ENCODE measurements at places on chromosomes 2 and 18.
A peak's percentile ranks its signal among the peaks of the same experiment; 100 is the strongest.

GRCh38 chr2:240425236-240425615, 10.2 kb upstream of the GPC1 start:
- DNase-seq: no peak

DNA sequence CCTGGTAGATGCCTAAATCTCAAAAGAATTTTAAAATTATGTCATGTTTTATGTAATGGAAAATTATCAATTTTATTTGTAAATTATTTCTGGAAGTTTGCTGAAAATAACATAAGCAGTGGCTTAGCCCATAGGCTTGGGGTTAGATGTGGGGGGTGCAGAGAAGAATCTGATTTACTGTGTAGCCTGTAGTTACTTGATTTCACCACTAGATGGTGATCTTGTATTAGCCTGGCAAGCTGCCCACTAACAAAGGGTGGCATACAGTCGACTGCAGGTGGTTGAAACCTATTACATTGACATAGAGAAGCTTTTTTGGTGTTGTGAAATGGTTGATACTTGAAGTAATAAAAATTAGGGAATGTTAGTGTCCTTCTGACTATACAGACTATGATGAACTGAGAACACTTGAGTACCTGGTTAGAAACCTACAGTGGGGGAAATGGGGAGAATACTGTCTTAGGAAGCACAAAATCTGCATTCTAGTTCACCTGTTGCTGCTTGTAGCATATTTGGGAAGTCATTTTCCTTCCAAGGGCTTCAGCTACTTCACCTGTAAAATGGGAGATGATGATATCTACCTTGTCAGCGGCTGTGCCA, 191.0 kb upstream of the LHCGR start:
- DNase-seq: peak; percentile 4

- DNase-seq: no peak
Measured at GRCh38 chr2:88066543-88066942, 1.1 kb upstream of the SMYD1 start.

DNA sequence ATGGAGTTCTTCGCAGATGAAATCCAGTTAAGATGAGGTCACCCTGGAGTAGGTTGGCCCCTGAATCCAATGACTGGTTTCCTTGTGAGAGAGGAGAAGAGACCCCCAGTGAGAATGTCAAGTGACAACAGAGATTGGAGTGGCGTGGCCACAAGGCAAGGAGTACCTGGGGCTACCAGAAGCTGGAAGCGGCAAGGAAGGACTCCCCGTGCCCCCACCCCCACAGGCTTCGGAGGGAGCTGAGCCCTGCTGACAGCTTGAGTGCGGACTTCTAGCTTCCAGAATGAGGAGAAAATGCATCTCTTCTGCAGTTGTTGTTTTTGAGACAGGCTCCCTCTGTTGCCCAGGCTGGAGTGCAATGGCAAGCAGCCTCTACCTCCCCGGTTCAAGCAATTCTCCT, 78.0 kb upstream of the HPCAL1 start:
- no peak for DNase-seq

GRCh38 chr2:168470320-168471162, 14.5 kb downstream of the CERS6 start:
- DNase-seq: no peak

DNA sequence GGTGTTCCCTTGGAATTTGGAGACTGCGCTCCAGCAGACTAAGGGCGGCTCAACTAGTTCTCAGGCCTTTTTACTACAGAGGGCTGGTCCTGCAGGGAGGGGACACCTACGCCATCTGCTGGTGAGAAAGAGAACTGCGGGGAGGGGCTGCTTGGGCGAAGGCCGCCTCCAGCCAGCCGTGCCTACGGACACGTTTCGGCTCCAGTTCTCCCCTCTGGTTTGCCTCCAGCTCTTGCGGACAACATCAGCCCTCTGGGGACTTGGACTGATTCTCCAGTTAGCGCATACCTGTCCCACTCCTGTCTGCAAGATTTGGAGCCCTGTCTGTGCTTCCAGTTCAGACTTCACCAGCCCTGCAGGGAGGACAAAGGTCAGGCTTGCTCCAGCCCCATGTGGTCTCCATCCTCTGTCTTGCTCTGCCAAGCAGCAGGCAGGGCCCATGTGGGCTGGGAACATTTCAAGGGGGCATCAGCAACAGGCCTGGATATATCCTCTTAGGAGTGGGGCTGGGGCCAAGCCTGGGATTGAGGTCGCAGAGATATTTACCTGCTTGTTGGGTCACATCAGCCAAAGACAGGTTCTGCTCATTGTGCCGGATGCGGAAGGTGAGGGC, 10.3 kb downstream of the PTPRN start:
- no peak for DNase-seq

GRCh38 chr18:34077599-34077998, 147.1 kb downstream of the NOL4 start:
- no peak for DNase-seq

DNA sequence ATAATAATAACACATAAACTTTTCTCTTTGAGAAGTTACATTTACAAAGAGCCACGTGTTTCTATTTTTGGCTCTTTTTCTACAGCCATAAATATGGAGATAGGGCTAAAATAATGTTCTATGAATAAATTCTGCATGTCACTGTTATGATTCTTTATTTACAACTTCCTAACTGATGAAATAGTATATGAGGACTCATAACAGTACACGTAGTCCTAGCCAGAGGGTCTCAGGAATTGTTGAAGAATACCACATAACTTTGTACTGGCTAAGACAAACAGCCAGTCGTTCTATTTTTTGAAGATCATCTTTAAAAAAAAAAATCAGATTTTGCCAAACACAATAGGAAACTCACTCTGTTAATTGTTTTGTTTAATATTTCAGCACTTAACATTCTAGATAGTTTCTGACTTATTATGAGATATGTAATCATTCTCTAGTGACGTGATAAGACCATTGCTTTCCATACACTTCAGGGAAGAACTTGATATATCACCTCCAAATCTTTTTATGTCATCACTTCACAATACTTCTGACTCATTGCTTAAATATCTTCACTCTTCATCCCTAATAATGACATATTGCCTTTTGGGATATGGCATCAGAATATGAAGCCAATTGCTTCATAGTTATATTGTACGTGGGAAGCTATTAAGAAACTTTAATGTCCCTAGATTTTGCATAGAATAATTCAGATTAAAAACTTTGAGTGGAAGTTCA, 256.1 kb downstream of the XIRP2 start:
- no peak for DNase-seq

DNA sequence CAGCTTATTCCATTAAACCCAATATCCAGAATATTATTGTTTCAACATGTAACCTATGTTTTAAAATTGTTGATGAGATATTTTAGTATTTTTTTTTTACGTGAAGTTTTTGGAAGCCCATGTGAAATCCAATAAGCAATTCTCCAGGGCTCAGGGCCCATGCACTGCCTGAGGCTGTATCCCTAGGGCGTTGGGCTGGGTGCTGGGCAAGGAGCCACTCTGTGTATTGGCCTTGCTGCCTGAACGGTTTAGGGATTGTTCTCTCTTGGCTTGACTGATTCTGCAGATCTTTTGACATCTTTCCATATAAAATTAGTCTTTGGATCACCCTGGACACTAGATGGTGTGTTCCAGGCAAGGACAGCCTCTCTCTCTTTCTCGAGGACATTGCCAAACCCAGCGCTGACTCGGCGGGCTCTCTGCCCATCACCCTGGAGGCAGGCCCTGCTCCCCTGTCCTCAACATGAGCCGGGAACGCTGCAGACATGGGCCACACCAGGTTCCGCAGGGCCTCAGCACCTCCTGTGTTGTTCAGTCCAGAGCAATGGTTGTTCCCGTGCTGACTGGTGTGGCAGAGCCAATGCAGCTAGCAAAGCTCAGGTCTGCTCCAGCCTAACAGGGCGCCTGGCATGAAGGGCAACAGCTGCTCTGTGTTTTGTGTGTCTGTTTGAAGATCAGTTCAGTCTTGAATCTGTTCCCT, 163.0 kb downstream of the SEPTIN10 start:
- DNase-seq: no peak

DNA sequence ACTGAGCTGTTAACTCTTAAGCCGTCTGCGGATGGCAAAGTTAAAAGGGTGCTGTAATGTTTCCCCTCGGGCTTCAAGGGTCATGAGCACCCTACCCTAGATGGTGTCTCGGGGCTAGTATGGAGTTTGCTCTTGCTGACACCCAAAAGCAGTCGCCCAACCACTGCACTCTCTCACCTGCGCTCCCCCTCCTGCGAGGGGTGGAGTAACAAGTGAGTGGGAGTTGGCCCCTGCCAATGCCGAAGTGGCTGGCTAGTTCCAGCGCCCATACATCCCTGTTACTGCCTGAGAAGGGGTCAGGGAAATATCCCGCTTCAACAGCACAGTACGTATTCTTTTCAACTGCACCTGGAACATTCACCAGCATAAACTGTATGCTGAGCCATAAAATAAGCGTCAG, 47.5 kb downstream of the FAM117B start:
- no peak for DNase-seq

DNA sequence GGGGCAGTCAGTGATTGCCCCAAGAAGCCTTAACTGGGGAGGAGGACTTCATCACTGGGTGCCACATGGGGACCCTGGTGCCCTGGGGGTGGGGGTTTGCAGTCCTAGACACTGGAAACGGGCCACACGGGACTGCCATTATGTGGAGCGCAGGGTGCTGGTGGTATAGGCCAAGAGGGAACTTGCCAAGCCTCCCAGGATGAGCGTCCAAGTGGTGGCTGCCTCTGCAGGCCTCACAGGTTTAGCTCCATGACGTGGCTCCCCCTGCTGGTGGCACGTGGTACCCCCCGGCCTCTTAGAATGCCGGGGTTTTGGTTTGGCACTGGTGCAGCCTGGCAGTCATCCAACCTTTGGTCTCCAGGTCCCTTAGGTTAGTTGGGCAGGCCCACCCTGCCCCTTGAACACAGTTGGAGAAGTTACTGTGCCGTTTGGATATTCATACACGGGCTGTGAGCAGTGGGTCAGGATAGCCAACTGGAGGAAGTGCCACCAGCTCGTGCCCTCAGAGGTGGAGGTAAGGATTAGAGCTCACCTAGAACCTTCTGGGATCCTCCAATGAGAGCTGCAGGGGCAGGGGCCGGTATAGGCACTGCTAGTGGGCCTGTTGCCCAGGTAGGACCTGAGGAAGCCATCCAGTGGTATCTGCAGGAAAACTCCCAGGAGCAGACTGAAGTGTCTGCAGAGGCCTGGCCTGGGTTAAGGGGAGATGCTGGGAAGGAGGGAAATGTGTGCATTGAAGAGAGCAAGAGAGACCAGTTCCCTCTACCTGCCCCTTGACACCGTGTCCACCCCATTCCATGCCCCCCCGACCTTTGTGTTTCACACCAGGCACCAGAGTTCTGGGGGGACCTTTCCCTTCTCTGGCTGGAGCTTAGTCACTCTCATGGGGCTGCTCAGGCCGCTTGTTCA, 5.7 kb downstream of the PTMA start:
- peak; percentile 76 for DNase-seq

GRCh38 chr2:10990561-10991111, 78.9 kb downstream of the KCNF1 start:
- no peak for DNase-seq

DNA sequence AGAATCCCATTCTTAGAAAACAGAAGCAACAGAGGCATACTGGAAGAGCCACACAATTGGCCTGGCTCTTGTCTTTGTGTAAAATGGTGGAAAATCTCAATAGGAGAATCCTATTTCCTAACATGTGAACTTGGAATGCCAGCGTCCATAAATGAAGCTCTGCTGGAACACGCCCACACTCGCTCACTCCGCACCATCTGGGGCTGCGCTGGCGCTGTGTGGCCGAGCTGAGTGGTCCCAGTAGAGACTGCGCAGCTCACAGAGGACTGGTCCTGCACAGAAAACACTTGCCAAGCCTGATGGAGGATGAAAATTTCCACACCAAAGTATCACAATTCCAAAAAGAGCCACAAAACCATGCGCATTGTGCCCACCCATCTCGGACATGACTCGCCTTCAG, 56.2 kb downstream of the PXDN start:
- no peak for DNase-seq

DNA sequence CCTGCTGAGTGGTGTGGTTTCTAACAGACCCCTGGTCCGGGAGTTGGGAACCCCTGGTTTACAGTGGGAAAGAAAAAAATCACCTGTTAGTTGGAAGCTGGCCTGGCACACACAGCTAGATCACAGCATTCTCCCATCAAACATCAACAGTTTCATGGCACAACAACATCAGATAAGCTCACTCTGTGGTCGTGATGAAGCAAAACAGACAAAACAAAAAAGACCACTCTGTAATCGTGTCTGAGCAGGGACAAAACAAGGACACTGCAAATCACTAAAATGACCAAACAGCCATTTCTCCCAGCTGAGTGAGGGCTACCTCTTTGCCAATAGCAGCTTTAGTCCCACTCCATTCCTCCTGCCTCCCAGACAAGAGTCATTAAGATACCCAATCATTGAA, 9.0 kb upstream of the IMPACT start:
- no peak for DNase-seq

DNA sequence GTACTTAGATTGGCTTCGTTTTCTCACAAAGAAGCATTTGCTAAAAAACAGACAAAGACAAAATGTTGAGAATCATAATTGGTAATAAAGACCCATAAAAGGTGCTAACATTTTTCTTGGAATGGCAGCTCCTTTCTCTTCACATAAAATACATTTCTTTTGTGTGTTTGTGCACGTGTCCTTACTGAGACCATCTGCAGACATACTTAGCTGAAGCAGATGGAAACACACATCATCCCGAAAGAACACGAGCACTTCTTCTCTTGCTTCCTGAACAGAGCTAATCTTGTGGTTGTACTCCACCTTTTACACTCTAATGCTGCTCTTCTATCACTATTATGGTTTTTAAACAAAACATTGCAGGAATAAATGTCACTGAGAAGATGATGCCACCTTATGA, 142.5 kb downstream of the SPHKAP start:
- no peak for DNase-seq

- no peak for DNase-seq
Measured at GRCh38 chr2:239188536-239188935, 212.3 kb downstream of the HDAC4 start.

GRCh38 chr18:48072428-48073204, 142.2 kb upstream of the SMAD2 start:
- DNase-seq: no peak

- no peak for DNase-seq
Measured at GRCh38 chr2:154223726-154224125, 352.0 kb downstream of the GALNT13 start.

DNA sequence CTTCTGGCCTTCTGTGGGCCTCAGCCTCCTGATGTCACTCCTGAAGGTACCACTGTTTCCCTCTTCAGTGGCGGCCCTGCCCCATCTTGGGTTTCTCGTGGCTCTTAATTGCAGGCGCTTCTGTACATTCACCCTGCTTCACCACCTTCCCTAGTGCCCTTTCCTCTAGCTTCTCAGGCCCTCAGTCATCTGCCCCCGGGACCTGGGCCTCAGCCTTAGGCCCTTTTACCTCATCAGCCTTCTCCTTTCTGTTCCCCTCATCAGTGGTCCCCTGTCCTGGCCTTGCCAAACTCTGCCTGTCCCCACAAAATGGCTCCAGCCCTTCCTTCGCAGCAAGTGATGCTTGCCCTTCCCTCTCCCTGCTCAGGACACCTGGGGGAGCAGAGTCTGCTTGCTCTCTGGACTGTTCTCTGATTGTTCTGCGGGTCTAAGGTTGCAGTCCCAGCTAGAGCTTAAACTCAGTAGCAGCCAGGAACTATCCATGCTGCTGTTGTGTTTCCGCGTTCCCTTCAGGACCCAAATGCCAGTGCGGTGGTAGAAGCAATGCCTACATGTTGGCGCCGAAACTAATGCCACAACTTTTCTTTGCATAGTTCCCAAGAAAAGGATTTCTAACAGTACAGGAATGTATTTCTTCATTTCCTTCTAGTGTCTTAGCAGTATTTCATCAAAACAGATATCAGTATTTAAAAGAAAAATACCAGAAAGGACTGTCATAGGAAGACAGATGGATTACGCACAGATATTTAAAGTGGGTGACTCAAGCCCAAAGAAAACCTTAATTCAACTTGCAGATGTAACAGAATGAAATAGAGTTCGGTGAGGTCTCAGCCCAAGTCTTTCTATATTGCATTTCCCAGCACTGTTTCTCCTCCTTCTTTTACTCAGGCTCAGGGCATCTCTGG, 7.5 kb downstream of the ASB1 start:
- DNase-seq: no peak

Data from HFF-Myc (cell line).